ENCODE measurements at places on chromosomes 1 and 21.

- DNase-seq = no peak
Observed at GRCh38 chr1:172999349-172999748, 51.4 kb downstream of the TNFSF18 start.

DNA sequence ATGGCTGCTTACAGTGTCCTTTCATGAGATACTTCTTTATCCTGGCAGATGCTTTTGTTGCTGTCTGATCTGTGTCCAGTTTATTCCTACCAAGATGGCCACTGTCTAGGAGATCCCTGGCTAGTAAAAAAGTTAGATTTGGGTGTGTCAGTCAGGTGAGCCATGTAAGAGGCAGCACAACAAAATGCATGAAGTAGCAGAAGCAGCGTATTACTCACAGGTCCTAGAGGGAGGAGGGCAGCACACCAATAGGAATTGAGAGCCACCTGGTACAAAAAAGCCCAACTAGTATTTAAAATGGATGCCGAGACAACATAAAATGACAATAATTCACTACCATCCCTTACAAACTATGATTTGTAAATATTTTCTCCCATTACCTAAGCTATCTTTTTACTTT lies 22.8 kb upstream of the ZNF697 start:
- no peak for DNase-seq

- DNase-seq = no peak
Observed at GRCh38 chr1:184932319-184932718, 42.0 kb downstream of the NIBAN1 start.

- no peak for DNase-seq
Observed at GRCh38 chr1:2561446-2561845, 5.3 kb downstream of the TNFRSF14 start.

DNA sequence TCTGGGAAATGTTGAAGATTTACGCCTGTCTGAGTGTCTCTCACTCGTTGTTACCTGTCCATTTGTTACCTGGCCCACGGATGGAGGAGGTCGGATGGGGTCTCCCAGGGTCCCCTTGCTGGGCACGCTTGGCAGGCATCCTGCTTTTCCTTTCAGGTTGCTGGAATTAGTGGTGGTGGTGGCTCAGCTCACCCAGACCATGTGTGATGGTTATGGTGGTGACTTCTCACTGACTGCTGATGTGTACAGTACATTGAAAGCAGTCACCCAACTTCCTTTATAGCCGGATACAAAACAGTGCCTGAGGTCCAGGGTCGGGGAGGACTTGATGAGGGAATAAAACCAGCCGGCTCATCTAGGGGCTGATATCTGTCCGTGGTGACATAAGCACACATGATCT lies 19.5 kb downstream of the MAPKAPK2 start:
- no peak for DNase-seq

DNA sequence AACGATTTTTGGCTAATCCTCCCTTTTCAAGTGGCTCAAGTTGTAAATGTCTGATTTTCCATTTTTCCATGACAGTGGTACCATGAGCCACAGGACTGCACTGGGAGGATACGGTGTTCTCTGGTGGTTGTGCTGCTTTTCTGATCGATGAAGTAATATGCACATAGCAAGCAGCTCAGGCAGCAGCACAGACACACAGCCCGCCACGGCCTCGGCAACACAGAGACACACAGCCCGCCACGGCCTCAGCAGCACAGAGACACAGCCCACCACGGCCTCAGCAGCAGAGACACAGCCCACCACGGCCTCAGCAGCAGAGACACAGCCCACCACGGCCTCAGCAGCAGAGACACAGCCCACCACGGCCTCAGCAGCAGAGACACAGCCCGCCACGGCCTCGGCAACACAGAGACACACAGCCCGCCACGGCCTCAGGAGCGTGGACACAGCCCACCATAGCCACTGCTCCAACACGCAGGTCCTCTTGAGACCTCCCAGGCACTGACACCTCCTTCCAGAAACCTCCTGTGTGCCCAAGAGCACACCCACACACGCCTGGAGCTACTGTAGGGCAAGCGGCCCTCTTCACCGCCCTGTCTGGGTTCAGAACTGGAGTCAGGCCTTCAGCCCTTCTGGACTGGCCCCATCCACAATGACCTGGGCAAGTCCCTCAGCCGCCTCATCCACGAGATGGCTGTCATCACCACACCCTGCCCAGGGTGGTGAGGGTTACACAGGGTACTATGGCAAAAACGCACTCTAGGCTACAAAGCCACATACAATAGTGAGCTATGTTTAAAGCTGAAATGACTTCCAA lies 10.4 kb downstream of the PTTG1IP start:
- no peak for DNase-seq

DNA sequence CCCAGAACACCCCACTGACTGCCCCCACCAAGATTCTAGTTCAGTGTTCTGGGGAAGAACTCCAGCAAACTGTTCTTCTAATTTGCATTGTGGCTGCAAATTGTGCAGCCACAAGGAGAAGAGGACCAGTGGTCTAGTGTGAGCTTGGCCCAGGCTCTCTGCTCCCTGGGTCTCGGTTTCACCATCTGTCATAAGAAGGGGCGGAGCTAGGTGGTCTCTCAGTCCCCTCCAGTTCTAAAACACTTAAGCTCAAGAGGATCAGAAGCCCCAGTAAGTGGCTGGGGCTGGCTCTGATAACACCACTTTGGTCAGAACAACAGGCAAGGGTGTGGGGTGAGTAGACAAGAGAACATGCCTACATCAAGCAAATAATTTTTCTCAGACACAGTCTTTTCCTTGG lies 99.9 kb downstream of the BEND5 start:
- DNase-seq = no peak

DNA sequence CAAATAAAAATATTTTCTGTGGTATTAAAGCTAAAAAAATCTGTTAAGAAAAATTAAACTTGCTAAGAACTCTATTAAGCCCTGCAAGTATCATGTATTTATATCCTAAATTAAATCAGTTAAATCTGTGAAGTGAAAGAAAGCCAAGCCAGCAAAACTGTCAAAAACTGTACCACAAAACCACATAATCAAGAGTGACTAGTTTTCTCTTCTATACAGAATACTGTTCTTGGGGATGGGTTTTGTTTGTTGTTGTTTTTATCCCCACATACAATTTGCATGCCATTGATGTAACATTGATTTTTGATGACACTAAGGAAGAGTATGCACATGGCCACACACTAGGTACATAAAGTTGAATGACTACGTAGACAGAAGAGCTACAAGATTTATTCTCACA lies 20.4 kb downstream of the DPH5 start:
- no peak for DNase-seq

- DNase-seq = no peak
Observed at GRCh38 chr1:5962265-5963105, 29.7 kb downstream of the NPHP4 start.

DNA sequence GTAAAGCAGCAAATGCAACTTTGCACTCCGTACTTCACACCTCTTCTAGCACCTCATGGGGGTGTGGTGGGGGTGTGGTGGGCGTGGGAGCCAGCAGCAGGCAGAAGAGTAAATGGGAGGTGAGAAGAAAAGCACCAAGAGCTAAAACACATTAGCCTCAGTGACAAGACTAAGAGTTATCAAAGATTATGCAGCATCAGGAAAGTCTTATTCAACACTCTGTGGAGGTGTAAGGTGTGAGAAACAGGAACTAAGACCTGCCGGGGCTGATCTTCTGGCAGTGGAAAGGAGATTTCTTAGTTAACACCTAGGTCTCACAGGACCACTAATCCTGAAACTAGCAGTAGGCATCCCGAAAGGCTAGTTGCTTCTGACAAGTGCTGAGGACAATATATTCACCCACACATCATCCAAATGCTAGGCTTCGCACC lies 9.9 kb downstream of the TGFBR3 start:
- no peak for DNase-seq

DNA sequence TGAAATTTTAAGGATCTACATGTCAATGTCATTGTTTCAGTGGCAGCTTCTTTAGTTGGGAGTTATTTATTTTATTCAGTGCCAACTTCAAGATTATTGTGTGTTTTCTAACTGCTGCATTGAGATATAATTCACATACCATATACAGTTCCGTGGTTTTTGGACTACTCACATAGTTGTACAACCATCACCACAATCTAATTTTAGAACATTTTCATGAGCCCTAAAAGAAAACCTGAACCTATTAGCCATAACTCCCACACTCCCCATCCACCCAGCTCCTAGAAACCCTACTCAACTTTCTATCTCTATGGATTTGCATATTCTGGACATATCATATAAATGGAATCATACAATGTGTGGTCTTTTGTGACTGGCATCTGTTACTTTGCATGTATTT lies 220.0 kb downstream of the LRRC40 start:
- no peak for DNase-seq

GRCh38 chr1:10189659-10190058 lies 20.7 kb upstream of the KIF1B start:
- no peak for DNase-seq

- DNase-seq = no peak
Observed at GRCh38 chr1:6899621-6900020, 114.4 kb downstream of the CAMTA1 start.

DNA sequence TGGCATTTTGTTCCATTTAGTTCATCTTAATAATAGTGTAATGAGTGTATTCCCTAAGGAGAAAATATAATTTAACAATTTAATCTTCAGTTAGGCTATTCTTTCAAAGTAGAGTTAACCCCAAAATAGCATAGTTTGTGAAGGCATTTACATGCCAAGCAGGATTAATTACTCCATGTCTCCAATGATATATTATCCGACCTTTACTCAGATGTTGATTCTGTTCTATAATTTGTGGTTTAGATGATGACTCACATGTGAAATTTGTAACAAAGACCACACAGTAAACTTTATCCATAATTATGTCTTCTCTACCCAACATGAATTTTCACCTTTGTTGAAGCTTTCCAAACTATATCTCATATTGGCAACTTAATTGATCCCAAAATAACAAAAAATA lies 2065.2 kb downstream of the MRPL39 start:
- DNase-seq = no peak

DNA sequence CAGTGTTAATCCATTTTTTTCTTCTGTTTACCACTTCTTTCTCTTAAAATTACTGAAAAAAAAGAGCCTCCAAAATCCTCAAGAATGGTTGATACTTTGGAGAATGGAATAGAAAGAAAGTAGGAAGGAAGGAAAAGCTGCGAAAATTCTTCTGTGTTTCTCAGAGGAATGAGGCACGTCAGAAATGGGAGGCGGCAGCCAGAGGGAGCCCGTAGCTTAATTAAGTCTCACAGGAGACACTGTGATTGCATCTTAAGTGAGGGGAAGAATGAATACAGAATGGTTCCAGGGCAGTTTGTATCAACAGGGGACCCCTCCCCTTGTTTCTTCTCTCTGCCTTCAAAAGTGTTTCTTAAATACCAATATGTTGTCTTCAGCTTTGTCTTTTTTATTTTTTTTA lies 1099.5 kb downstream of the PLA2G4A start:
- DNase-seq = no peak

All from NCI-H1694 (cell line).